Kidney tubule cell (primary cell): ENCODE measurements at places on chromosomes 11 and 22.

GRCh38 chr22:44406341-44407170 is 91.5 kb downstream of the RTL6 start:
- no peak for DNase-seq

GRCh38 chr11:6646071-6646470 is 9.5 kb downstream of the DCHS1 start:
- no peak for DNase-seq

DNA sequence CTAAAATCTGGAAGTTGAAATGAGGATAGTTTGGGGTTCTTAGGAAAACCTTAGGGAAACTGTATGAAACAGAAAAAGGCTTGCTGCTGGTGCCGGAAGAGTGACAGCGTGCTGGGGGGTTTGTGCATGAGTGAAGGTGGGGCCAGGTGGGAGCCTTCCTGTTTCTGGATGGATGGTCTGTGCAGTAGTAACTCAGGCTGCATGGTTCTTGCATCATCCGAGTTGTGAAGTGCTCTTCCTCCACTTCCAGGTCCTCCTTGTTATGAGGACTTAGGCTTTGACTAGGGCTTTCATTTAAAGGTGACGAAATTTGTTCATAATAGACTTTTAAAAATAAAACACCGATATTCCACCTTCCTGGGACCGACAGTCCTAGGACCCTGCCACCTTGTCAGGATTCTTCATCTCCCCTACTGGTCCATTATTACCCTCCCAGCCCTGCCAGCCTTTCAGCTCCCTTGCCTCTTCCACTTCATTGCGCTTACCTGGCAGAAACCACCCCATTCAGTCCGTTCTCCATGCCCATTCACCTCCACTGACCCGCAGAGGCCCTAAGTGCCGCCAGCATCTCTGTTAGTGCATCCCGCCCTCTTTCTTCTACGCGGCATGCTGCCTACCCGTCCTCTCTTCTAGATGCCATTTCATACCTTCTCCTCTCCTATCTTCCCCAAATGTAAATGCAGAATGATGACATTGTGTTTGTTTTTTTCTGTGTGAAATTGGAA is 47.3 kb downstream of the PPFIA1 start:
- DNase-seq = no peak

GRCh38 chr11:77619576-77620198 is 17.9 kb downstream of the CLNS1A start:
- peak; percentile 61 for DNase-seq

DNA sequence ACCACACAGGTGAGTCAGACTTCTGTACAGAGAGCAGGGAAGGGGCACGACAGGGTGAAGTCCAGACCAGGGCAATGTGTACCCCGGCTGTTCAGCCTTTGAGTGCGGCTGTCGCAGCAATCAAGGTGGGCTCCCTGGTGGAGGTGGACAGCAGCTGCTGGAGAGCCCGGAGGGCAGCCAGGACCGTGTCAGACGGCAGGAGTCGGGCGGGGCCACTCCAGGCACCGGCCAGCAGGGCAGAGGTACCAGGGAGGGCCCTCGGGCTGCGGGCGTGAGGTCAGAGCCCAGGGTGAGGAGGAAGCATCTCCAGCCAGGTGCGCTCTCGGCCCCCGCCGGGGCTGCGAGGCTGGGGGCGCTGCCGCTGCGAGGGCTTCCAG is 802 bp upstream of the PIM3 start:
- DNase-seq = peak; percentile 88

- no peak for DNase-seq
Observed at GRCh38 chr11:44145011-44145775, 49.7 kb downstream of the EXT2 start.

DNA sequence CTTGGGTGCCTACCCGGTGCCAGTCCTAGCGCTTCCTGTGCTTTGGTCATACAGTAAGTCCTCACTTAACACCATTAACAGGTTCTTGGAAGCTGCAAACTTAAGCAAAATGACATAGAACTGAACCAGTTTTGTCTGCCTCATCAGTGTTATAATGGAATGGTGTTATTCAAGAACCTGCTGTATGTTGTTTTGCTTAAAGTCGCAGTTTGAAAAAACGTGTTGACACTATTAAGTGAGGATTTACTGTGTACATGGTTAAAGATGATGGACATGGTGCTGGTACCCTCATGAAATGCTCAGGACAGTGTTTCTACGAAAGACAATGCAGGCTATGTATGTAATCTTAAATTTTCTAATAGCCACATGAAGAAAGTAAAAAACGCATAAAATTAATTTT is 41.3 kb downstream of the PPP6R3 start:
- DNase-seq = no peak

DNA sequence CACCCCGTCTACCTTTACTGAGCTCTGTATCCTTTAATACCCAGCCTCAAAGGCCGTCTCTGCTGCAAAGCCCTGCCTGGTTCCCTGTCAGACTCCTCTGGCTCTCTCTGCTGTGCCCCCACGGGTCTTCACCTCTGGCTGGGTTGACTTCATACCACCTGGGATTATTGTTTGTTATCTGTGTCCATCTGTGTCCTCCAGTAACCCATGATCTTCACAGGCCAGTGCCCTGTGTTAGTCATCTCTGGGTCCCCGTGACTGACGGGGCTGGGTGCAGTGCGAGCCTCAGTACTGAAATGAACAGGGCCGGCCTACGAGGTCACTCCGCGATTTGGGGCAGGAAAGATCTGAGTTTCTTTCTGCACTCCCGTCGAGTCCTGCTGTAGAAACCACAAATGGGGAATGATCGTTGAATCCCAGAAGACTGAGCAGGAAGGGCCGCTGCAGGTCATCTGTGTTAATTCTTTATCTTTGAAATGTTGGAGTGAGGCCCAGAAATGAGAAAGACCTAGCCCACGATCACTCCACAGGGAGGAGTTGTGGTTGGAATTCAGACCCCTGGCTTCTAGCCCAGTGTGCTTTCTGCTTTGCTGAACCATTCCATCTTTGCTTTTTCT is 12.3 kb upstream of the TUB start:
- peak; percentile 82 for DNase-seq

DNA sequence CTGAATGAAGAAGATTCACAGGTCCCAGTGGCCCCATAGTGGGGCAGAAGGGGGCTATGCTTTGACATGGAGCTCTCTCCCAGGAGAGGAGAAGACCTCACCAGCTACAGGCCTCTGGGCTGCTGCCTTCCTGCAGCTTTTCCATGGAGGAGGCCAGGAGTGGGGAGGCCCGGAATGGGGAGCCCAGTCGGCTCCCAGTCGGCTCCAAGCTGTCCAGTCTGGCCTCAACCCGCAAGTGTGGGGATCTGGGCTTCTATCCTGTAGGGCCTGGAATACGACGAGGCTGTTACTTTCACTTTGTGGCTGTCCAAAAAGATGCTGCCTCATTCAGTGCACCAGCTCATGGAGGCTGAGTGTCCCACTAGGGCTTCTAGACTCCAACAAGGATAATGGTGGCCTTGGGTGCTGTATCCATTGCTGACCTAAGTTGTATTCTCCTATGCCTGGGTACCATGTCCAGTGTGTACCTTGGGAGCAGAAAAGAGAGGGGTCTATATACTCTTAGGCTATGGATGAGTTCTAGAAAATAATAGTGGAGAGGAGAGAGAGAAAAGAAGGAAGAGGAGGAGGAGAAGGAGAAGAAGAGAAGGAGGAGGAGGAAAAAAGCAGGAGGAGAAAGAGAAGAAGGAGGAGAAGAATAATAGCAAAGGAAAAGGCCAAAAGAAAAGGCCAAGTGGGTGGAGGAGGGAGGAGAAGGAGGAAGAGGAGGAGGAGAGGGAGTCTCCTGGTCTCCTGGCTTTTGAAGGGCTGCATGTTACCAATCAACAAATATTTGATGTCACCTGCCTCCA is 1.1 kb downstream of the MYO18B start:
- DNase-seq = no peak

DNA sequence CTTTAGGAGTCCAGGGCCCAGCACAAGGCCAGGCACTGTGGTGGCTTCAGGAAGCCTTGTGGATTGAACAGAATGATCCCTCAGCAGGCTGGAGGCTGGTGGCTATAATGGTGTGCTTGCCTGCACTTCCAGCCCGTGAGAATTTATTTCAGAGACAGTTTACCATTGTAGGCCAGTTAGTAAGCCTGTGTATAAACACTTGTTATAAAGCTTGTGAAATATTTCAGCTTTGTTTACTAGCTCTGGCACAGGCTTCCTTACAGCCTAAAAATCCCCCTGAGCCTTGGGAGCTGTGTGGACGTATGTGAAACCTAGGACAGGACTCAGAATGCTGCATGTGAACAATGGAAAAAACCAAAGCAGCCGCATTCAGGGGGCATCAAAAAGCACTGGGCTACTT is 26.6 kb upstream of the ACER3 start:
- DNase-seq = no peak

DNA sequence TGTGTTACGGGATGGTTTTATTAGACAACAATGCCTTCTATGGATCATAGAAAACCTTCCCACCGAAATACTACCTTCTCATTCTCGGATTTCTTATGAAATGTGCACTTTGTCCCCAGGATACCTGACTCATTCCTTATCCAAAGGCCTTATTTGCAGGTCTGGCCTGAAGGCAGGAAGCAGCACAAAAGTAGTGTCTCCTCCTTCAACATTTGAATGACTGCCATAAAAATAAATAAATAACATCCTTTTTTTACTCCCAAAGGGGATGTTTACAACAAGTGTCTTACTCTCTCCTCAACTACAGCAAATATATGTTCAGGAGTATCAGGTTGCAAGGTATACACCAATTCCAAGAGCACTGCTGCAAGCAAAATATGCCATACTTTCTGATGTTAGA is 41.6 kb upstream of the PAK1 start:
- DNase-seq = peak; percentile 9

GRCh38 chr22:44888491-44889254 is 121.1 kb downstream of the PHF21B start:
- no peak for DNase-seq

- DNase-seq = no peak
Observed at GRCh38 chr11:102199673-102200072, 89.4 kb downstream of the YAP1 start.

GRCh38 chr11:60750911-60751310 is 5.8 kb upstream of the MS4A15 start:
- DNase-seq = peak; percentile 32

DNA sequence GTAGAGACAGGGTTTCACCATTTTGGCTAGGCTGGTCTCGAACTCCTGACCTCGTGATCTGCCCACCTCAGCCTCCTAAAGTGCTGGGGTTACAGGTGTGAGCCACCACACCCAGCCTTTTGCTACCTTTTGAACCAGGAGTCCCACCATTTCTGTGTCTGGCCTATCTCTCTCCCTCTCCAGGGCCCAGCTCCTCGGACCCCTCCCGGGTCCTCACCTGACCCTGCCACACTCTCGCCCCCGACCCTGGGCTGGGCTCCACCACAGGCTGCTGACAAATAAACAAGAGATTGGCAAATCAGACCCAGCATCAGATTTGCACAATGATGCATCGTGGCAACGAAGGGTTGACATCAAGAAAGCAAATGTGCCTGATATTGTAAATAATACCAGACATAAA is 8.8 kb downstream of the KRTAP5-5 start:
- no peak for DNase-seq

DNA sequence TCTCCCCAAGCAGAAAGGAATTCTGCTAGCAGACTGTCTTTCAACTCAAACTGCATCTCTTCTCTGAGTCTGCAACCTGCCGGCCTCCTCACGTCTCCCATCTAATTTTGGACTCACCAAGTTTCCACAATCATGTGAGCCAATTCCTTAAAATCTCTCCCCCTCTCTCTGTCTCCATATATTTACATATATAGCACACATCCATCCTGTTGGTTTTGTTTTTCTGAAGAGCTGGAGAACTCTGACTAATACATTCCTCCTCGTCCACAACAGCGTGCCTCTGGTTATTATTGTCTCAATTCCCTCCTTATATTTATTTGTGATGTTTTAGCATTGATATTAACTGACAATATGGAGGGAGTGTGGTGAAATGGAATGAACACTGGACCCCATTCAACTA is 29.6 kb upstream of the FJX1 start:
- DNase-seq = no peak

GRCh38 chr22:34623580-34623979 is 442.4 kb upstream of the ISX start:
- DNase-seq = no peak

- DNase-seq = peak; percentile 91
Observed at GRCh38 chr11:67401495-67402191, at the start of gene PPP1CA. TSS of gene PPP1CA (minus strand) at chr11:67401858. CDS start at chr11:67401782, 76 bp downstream.

DNA sequence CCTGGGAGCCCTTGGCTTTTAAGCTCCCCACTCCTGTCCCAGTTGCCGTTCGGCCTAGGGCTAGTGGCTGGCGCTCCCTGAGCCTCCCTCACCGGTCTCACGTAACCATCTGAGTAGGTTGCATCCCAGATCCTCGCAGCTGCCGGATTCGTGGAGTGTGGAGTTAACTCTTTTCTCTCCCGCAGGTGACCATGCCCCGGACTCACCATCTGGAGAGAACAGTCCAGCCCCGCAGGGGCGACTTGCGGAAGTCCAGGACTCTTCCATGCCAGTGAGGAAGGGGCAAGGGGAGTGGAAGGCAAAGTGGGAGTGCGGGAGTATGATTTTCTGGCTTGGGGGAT is 902 bp downstream of the MUS81 start:
- peak; percentile 30 for DNase-seq

GRCh38 chr11:20046416-20046815 is 113.9 kb downstream of the DBX1 start:
- DNase-seq = no peak

DNA sequence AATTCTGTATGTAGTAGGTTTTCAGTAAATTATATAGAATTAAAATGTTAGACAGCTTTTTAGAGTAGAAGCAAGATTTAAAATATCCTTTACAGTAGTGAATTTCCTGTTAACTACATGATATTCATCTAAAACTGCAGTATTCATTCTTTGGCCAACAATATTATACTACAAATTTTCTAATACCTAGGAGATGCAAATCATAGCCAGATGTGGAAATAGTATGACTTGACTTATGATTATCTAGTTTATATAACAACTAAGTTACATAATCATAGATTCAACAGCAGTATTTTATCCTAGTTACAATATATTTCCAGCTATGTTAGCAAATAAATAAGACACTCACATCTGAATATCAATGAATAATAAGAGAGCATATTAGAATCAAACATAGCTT is 163.2 kb downstream of the MSANTD4 start:
- DNase-seq = no peak

- DNase-seq = no peak
Observed at GRCh38 chr11:76649851-76650372, 20.6 kb downstream of the LRRC32 start.

DNA sequence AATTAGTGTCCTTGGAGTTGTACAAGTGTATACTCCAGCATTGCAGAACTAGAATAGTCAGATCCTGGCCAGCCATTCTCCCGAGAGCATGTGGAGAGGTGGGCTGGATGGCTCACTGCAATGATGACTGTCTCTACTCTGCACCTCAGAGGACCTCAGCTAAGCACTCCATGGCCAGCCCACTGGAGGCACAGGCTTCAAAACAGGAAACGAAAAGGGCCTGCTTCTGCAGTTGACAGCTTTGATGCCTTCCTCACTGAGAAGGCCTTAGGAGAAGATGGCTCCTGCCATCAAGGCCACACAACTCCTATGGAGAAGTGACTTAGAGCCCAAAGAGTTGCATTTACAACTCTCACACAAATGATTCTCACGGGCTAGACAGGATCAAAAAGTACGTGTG is 9.1 kb downstream of the POLD4 start:
- no peak for DNase-seq

DNA sequence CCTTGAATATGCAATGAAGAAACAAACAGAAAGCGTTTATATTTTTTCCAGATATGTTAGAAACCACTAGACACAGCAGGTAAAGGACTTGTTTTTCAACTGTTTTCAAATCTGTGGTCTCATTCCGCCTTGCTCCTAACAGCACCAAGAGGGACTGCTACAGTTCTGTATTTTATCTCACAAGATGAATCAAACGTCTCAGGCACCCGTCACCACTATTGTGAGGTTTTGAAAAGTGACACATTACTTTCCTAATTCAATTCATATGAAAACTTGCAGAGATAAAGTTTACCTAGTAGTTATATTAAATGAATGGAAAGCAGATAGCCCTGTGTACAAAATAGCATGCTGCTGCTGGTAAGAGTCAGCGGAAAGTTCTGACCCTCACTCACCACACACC is 386.3 kb downstream of the ETS1 start:
- DNase-seq = no peak
